NCI-H748 treated with DMSO at 0.1 percent for 48 hours (cell line): ENCODE measurements at places on chromosomes 6 and 20.

DNA sequence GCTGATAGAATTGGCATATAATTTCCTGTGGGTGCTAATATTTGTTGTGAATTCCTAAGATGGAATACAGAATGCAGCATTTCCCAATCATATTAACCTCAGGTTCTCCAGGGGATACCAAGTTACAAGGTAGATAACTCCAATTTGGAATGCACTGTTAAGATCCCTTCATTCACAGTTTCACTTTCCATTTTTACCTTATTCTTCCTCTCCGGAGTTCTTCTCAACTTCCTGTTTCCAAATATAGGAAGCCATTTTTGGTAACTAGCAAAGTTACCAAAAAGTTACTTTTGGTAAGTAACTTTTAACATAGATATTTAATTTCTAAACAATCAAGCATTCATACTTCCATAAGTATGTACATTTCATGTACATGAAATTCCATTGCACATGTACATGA, 63.5 kb upstream of the PHACTR2 start:
- DNase-seq, result no peak

DNA sequence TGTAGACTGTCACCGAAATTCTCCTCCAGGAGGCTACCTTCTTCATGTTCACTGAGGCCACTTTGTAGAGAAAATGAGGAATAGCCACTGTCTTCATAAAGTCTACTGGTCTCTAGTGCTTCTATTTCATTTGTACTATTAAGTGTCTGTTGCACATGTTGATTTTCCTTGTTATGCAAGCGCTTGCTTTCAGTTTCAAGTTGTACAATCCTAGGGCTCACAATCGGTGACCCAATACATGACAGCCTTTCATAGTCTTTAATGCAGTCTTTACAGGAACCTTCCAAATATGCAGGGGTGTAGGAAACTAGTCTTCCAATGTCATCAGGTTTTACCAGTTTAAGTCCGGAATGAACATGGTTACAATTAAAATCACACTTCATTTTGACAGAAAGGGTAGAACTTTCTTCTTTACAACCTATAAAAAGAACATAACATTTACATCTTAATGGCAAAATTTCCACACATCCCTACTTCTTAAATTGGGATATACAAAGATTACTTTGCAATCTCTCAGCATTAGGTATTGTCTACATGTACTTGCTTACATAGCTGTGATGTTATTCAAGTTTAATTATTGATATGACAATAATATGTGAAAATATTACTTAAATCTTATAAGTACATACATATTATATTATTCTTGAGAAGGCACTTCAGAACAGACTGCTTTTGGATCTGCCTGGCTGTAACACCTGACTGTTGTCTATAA, 7.5 kb downstream of the FBXO5 start:
- no peak for DNase-seq

DNA sequence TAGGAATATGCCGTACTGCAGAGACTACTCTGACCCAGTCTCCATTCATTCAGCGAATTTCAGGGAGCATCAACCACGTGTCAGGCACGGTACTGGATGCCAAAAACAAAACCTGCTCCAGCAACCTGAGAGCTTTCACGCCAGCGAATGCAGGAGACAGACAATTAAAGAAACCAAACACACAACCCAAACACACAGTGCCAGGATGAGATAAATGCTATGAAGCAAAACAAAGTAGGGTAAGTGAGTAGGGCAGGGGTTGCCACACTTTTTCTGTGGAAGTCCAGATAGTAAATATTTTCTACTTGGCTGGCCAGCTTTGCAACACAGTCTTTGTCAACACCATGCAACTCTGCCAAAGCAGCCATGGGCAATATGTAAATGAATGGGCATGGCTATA, 10.0 kb downstream of the MOCS1 start:
- DNase-seq, result no peak

DNA sequence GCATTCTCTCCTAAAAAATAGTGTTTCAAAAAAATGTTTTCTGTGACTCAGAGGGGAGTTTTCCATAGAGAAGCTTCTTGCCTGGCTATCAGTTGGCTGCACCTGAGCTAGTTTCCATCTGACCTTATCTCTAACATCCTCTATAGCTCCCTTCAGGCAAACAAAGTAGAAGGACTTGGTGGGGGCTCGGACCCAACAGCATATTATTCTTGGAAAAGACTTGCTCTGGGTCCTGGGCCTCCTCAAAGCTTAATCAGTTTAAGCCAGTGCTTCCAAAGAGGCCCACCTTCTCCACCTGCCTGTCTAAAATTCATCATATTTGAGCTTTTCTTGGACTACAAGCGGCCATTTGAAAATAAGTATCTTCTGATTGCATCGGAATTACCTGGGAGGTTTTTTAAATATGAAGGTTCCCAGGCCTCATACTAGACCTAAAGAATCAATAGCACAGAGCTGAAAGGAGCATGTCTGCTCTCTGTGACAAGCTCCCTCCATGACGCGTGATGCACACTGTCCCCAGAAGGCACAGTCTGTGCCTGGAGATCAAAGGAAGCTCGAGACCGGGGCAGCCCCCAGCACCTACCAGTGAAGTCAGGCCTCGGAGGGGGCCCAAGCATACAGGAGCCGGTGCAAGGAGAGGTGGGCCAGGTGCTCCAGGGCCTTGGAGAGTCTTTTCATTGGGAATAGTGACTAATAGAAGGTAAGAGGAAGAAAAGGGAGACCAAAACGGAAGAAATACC, 80.6 kb upstream of the HIVEP1 start:
- no peak for DNase-seq

- no peak for DNase-seq
These were observed 152.3 kb upstream of the OLIG3 start for GRCh38 chr6:137646484-137646883.
